Retina (tissue), 1 donor: ENCODE measurements at places on chromosomes 7 and 10.

- DNase-seq = no peak
Measured at GRCh38 chr10:335151-335800, 200.0 kb downstream of the ZMYND11 start.

DNA sequence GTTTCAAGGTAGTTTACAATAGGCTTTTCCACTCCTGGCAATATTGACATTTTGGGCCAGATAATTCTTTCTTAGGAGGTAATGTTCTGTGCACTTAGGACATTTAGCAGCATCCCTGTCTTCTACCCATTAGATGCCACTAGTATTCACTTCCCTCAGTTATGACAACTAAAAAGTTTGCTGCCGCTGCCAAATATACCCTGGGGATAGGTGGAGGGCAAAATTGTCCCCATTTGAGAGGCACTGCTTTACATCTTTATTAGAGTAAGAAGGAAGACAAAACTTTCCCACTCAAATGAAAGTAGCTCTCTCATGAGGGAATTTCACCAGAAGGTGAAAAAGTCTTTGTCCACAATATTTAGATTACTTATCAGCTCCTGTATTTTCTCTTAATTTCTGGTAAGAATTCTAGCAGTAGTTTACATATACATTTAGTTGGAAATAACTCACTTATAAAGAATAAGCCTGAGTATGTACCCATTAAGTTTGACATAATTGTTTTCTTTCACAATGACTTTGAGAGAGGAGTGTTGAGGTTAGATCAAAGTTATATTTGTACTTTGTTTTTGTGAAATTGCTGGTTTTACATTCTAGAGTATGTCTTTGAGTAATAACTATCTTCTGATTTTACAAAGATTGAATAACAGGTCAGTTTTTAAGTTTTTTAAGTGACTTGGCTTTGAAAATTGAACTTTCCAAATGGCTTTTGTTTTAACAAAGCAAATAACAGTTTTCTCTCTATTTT lies 46.0 kb downstream of the HELLS start:
- no peak for DNase-seq

DNA sequence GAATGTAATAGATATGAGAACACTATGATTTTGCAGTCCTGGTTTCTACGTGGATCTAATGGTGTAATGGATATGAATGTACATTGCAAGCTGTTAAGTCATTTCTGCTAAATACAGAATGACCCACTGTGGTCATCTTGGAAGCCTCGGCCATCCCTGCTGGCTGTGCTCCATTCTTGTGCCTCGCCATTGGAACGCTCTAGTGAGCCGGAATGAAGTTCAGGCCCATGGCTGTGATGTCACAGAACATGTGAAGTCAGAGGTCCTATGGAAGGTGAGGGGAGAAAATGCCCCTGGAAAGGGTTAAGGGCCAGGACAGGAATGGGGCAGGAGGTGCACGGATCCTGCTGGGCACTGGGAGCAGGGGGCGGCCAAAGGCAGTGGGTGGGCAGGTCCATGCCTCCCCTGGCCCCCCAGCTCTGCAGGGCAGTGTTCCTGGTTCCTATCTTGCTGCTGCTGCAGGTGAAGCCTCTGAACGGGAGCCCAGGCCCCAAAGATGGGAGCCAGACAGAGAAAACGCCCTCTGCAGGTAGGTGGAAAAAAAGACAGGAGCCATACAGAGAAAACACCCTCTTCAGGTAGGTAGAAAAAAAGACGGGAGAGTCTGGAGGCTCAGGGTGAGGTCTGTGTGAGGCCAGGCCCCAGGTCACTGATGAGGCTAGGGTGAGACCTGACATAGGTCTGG lies at the start of gene LLCFC1:
Gene LLCFC1, plus strand, starts transcription at position 259 of the 685 bp plus-strand sequence. Its CDS starts 138 bp downstream, at position 397.
- DNase-seq = no peak

- DNase-seq = no peak
Measured at GRCh38 chr10:101968286-101968939, 87.6 kb downstream of the ARMH3 start.

DNA sequence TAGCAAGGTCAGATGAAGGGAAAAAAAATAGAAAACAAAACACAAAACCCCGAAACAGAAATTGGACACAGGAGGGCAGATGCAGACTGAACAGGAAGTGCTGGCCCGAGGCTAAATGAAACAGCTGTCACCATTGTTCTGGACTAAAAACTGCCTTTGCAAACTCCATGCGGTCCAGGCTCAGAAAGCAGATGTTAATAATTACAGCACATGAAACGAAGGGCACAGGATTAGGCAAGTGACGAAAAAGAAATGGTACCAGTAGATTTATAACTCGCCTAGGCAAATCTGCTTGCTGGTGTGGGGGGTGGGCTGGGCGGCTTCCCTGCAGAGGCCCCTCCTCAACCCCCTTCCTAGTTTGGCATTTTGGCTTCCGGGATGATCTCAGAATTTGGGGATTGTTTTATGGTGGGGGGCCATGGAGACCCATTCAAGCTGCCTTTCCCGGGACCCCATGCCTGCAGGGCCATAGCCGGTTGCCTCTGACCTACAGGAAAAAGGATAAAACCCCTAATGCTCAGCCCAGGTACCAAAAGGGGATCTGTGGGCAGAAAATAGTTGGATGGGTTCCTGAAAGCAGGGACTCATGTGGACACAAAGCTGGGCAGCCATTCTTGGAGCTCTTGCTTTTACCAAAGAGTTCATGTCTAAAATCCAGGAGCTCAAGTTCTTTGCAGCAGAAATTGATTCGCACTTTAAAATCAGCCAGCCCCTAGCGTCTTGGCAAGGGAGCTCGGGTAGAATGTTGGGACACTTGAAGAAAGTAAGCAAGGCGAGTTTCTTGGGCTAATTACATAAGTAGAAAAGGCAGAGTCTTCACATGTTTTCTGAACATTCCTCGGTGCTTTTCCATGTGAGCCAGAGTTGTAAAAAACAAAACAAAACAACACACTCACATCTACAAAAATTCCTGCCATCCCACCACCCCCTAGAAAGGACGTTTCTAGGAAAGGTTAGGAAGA lies 39.0 kb upstream of the EMX2 start:
- DNase-seq = peak; percentile 65

DNA sequence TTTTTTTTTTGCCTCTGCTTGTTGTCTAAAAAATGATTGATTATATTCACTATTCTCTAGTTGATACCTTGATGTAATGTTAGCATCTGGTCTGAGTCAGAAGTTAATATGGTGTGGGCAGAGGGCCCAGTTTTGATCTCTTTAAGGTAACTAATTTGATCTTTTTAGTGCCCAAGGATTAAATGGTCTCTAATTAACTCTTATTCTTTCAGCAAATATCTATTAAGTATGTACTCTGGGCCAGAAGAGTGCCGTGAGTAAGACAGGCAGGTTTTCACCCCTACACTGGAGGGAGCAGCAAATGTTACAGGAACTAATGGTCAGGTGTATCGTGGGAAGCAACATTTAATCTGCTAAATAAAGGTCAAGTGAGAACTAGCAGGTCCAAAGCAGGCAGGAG lies 144.6 kb upstream of the COL1A2 start:
- no peak for DNase-seq

- peak; percentile 22 for DNase-seq
Measured at GRCh38 chr7:101018271-101019167, 1.4 kb upstream of the MUC17 start.

DNA sequence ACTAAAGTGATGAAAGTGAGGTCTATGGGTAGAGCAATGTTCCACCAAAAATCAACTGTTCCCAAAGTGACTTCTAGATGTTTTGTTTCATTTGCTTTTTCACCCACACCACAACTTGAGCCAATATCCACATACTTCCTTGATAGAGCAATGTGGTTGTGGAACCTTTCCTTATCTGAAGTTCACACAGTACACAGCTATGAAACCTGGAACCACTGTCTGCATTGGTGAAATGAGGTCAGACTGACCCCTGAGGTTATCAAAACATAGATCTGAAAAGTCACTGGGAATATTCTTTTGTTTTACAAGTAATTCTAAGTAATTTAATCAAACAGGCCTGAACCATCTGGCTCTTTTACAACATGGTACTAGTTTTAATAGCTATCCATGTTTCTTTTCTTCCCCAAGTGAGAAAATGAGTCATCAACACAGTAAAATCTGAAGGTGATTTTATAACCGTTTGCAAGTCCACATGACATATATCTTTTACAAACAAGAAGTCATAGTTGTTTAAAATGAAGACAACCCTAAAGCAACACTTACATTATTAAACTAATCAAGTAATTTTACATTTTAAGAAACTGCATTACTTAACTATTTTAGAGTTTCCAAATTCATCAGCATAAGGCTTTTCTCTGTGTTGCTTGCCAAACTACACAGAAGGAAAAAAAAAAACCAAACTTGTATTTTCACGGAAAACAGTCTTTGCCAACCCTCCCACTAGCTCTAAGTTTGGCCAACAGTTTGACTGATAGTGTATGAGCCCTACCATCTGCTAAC lies 80.3 kb downstream of the LRRC17 start:
- DNase-seq = no peak

DNA sequence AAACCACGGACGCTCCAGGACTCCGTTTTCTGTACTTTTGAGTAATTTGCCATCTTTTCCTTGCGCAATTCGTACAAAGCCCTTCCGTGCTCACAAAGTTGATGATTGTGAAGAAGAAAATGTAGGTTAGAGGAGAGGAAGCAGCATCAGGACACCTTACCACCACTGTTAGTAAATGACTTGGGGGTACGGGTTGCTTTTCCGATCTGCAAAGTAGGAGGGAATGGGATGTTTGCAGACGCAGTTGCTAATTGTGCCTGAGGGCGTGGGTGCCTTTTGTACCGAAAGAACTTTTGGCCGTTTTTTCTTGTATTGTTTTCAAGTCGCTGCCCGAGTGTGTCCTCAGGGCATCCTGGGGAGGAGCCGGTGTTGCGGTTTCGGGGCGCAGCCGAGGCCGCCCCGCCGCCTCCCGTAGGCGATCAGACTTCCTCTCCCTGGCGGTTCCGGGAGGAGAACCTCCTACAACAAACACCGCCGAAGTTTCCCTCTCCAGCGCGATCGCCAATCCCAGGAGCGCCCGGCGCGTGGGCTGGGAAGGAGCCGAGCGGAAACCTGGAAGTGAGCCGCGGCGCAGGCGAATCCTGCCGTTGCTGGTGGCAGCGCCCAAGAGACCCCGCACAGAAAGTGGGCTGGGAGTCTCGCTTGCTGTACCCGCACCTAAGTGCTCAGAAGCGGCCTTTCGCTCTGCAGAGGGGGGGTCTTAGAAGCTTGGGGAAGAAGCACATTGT lies 1.0 kb downstream of the PRR15 start:
- DNase-seq = peak; percentile 81

- DNase-seq = no peak
Measured at GRCh38 chr10:11035301-11035991, 17.8 kb downstream of the CELF2 start.

DNA sequence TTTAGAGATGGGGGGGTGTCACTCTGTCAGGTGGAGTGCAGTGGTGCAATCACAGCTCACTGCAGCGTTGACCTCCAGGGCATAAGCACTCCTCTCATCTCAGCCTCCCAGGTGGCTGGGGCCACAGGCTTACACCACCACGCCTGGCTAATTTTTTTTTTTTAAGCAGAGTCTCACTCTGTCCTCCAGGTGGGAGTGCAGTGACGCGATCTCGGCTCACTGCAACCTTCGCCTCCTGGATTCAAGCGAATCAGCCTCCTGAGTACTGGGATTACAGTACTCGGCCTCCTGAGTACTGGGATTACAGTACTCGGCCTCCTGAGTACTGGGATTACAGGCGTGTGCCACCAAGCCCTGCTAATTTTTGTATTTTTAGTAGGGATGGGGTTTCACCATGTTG lies 23.6 kb upstream of the PPIA start:
- DNase-seq = no peak

DNA sequence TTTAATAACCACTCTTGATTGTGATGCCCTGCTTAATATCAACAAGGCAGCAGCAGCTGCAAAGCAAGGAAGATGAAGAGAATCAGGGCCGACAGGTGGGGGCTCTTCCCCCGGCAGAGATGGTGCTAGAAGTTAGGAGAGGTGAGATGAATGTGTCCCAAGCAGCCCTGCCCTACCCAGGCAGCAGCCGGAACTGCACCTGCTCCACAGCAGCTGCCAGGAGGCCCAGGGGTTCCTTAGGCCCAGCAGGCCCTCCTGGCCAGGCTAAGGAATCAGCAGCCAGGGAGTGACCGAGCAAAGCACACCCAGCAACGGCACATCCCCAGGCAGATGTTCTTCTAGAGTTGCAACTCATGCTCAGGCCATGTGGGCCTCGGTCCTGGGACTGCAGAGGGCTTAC lies 17.9 kb downstream of the AFAP1L2 start:
- no peak for DNase-seq

GRCh38 chr7:1260244-1260635 lies 27.6 kb downstream of the UNCX start:
- no peak for DNase-seq

DNA sequence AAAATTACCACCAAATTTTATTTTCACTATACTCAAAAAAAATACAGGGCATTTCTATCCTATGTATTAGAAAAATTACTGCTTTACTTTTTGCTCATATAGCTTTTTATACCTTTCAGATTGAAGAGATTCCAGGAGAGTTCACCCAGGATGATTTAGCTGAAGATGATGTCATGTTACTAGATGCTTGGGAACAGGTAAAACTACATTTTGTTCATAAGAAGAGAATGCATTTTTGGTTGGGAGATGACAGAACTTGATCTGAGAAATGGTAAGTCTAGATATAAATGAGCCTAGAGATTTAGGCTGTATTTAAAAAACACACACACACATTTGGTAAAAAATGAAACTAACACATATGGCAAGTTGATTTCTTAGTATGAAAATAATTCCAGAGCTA lies 38.1 kb upstream of the ARL4A start:
- no peak for DNase-seq

GRCh38 chr7:133070562-133070961 lies 11.3 kb downstream of the CHCHD3 start:
- DNase-seq = no peak

DNA sequence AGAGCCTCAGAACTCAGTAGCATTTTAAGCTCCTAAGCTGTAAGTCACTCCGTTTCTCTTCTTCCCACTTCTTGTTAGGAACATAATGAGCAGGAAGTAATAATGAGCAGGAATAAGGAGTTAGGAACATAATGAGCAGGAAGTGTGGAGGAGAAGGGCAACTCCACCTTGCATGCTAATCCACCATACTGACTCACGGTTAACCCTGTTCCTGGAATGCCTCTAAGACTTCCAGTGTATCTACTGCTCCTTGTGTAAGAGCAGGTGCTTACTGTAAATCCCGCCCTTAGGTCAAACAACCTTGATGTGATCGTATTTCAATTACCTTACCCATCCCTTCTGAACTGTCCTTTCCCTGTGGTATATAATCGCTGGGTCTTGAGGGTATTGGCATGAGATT lies 528.7 kb downstream of the CALN1 start:
- no peak for DNase-seq
